ENCODE measurements at places on chromosomes 4 and X.

DNA sequence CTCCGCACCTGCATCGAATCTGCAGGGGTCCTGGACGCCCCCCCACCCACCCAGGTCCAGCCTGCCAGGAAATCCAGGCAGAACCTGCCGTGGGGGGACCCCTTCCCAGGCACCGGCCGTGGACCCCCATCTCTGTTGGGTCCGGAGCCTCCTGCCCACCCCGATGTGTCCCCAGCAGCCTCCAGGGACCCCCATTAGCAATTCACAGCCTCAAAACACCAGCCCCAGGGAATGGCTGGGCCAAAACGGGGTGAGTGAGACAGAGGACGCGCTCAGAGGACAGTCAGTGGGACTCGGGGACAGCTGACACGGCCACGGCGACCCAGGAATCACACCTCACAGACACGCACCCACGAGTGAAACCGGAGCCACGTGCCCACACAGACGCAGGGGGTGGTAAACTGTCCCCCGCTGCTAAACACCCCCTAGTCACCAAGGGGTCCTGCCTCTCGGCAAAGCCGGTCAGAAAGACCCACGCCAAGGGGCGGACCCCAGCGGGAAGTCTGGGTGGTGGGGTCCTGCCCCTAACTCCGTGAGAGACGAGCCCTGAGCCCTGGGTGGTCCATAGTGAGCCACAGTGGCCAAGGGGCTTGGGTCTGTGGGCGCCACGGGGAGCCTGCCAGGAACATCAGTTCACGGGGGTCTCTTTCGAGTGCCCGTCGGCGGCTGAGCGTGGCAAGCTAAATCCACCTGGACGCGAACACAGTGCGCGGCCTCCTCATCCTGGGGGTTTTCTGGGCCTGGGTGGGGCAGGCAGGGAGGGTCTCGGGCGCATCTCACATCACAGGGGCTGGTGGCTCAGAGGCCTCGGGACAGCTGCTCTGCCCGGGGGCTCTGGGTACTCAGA lies 126.5 kb upstream of the NKX1-1 start:
- DNase-seq: no peak

GRCh38 chr4:40283968-40284367 lies 51.2 kb upstream of the CHRNA9 start:
- no peak for DNase-seq

GRCh38 chrX:19578956-19579355 lies 63.6 kb upstream of the MAP3K15 start:
- no peak for DNase-seq

DNA sequence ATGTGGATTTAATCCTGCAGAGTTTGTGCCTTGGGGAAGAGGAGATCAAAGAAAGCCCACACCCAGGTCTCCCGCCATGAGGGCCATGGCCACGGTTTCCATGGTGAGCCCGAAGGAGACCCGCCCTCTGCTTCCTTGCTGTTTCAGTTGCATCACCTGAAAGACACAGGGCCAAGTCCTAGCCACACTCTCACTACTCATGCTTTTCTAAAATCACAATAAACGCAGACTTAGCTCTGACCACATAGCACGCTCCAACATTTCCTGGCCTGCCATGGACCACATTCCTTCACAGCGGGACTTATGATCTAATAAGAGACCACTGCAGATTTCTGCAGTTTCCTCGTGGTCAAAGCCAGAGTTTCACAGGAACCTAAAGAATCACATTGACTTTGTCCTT lies 426.0 kb upstream of the NR3C2 start:
- no peak for DNase-seq

DNA sequence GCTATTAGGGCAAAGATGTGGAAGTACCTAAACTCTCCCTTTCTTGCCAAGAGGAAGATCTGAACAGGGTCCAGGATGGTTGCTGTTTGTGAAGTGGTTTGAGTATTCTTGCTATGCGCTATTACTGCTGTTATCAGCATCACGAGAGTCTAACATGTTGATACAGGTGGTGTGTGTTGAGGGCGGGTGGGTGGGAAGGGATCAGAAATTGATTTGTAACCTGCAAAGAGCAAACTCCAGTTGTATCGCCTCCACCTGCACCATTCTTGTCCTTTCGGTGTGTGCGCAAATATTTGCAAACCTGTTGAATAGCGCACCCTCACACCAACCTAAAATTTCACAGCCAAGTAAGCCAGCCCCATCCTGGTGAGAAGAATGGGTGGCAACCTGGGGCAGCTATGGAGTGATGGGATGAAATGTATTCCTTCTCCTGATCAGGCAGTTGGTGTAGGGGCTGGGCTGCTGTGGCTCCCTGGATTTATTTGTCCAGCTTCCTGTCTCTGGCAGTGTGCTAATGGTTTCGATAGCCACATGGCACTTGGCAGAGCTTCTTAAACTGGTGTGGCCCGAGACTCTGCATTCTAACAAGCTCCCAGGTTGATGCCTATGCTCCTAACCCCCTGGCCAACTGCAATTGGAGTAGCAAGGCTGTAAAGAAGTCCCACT lies 102.6 kb upstream of the SCML1 start:
- no peak for DNase-seq

DNA sequence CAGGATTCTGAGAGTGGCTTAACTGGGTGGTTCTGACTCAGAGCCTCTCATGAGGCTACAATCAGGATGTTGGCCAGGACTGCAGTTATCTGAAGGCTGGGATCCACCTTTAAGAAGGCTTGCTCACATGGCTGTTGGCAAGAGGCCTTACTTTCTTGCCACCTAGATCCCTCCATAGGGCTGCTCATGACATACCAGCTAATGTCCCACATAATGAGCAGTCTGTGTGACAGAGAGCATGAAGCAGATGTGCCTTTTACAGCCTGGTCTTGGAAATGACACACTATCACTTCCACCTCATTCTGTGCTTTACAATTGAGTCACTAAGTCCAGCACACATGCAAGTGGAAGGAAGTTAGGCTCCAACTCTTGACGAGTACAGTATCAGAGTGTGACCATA lies 4.3 kb upstream of the RBM3 start:
- DNase-seq: no peak

- no peak for DNase-seq
Measured at GRCh38 chr4:189809839-189810238, 130.8 kb upstream of the FRG1 start.

DNA sequence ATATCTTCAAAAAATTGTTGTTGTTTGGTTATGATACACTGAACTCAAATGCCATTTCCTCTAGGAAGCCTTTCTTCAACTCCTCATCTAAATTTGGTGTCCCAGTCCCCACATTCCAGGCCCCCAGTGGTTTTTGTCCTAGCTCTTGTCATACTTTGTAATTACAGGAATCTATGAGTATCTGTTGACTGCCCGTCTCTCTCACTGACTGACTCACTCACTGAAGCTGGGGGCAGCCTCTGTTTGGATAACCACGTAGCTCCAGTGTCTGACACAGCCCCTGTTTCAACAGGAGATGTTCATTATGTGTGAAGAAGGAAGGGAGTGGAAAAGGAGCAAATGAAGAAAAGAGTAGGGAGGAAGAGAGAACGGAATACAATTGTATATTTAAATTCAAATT lies 284.1 kb upstream of the TENM3 start:
- no peak for DNase-seq

DNA sequence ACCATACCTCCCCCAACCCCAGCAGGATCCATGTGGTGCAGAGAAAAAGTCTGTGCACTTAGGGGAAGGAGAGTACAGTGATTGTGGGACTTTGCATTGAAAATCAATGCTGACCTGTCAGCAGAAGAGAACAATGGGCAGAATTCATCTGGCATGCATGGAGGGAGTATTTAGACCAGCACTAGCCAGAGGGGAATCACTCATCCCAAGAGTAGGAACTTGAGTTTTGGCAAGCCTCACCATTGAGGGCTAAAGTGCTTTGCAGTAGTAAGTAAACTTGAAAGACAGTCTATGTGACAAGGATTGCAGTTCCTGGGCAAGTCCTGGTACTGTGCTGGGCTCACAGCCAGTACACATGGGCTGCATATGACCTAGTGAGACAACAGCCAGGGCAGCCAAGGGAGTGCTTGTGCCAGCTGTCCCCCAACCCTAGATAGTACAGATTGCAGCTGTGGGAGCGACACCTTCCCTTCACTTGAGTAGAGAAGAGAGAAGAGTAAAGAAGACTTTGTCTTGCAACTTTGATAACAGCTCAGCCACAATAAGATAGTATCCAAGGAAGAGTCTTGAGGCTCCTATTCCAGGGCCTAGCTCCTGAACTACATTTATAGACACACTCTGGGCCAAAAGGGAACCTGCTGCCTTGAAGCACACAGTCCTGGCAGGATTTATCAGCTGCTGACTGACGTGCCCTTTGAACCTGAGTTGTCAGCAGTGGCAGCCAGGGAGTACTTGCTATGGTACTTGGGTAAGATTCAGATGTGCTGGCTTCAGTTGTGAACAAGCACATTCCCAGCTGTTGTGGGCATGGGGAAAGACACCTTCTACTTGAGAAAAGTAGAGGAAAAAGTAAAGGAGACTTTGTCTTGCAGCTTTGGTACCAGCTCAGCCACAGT lies 48.7 kb downstream of the HDX start:
- no peak for DNase-seq

DNA sequence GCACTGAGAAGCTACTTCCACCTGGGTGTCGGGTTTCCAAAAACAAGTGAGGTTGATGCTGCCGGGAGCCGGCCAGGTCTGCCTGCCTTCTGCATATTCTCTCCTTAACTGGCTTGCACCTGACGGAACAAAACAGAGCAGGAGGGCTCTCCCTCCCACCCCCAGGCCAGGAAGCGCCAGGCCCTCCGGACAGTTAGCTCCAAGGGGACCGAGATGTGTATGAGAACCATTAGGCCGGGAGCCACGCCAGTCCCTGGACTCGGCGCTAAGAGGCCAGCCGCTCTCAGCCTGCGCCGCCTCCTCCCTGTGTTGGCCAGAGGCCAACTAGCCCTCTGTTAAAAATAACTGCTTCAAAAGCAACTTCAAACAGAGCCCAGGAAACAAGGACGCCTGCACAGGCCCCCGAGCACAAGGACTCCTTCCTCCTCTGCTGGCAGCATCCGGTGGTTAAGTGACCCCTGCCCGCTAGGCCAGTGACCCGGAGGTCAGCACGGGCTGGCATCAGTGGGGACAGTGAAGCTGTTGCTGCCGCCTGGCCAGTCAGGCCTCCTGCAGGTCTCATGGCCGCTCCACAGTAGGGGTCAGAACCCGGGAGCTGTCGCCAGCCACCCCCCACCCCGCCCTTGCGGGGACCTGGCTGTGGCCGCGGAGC lies 107.9 kb downstream of the ABLIM2 start:
- DNase-seq: peak; percentile 76

DNA sequence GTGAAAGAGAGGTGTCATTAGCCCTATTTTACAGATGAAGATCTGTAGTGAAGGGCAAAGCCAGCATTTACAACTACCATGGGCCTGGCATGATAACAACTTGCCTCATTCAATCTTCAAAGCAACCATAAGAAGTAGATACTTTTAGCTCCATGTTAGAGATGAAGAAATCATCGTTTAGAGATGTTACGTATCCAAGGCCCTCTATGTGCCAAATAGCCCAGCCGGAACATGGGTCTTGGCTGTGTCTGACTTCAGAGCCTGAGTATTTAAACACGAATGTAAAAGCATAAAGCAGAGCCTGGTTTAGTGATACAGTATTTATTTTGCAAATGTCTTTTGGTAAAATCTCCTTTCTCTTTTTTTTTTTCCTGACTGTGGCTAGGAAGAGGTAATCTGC lies 197.1 kb downstream of the RASL11B start:
- no peak for DNase-seq

DNA sequence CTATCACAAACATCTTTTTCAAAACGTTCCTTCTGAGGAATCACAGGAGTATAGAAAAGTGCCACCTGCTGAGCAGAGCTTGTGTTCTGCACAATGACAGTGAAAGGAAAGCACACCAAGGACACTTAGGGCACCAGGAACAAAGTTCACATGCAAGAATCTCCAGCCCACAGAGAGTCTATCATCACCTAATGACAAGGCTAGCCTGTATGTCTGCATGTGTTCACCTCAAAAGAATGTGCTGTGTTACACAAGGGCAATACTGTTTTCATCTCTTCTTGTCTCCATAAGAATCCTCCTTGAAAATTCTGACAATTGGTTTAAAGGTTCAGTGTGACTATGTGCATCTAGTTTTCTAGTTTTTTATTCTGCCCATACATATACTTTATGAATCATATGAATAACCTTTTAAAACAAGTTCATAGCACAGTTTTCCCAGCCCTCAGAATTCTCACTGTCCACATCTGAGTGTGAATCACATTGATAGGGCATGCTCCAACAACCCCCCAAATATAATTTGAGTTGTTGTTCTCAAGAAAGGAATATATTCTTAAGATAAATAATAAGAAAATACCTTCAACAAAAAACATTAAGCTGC lies 118.0 kb downstream of the PWWP3B start:
- DNase-seq: no peak

DNA sequence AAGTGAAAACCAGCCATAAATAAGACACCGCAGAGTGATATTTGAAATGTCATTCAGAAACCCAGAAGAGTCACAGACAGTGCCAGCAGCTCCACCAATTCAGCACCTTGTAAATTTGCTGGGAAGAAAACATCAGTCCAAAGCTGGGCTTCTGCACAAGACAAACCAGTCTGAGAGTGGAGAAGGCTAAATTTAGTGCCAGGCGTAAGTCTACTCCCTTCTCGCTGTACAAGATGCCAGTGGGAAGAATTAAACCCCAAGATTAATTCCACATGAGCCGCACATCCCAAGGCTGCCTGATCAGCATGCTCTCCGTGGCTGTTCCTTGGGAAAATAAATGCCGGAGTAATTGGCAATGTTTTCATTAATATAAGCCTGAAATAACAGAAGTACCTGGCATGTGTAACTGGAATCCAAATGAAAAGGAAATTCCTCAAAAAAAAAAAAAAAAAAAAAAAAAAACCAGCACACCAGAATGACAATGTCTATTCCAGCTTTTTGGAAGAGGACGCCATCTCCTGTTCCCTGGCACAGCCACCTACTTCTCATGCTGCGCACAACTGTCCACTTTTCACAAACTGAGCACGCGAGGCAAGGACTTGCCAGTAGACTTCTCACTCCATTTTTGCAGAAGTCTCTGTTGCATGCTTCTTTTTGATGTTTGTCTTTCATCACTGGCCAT lies 95.5 kb downstream of the NSUN7 start:
- no peak for DNase-seq

DNA sequence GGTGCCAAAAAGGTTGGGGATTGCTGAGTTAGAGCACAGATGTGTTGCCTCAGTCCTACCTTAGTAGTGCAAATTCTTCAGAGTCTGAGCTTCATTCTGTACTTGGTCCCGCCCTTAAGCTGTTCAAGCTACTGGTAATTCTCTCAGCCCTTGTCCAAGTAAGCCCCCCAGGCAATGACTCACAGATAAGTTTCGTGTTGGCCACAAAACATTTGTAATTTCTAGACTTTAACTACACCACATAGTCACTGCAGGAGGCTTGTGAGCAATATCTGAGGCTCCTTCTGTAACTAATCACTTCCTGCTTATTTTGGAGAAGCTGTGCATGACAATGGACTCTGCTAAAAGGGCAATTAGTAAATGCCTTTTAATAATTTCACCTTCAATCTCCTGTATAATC lies 1420.5 kb downstream of the PCDH7 start:
- no peak for DNase-seq

DNA sequence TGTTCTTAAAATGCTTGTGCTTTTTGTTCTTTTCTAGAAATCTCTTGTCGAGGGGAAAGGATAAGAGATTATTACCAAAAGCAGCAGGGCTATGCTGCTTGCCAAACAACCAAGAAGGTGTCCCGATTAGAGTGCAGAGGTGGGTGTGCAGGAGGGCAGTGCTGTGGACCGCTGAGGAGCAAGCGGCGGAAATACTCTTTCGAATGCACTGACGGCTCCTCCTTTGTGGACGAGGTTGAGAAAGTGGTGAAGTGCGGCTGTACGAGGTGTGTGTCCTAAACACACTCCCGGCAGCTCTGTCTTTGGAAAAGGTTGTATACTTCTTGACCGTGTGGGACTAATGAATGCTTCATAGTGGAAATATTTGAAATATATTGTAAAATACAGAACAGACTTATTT lies 81.5 kb upstream of the PACRGL start:
- no peak for DNase-seq

GRCh38 chr4:112888622-112889021 lies 160.8 kb upstream of the ANK2 start:
- DNase-seq: peak; percentile 26
